ENCODE measurements at places on chromosomes 6 and 20.

DNA sequence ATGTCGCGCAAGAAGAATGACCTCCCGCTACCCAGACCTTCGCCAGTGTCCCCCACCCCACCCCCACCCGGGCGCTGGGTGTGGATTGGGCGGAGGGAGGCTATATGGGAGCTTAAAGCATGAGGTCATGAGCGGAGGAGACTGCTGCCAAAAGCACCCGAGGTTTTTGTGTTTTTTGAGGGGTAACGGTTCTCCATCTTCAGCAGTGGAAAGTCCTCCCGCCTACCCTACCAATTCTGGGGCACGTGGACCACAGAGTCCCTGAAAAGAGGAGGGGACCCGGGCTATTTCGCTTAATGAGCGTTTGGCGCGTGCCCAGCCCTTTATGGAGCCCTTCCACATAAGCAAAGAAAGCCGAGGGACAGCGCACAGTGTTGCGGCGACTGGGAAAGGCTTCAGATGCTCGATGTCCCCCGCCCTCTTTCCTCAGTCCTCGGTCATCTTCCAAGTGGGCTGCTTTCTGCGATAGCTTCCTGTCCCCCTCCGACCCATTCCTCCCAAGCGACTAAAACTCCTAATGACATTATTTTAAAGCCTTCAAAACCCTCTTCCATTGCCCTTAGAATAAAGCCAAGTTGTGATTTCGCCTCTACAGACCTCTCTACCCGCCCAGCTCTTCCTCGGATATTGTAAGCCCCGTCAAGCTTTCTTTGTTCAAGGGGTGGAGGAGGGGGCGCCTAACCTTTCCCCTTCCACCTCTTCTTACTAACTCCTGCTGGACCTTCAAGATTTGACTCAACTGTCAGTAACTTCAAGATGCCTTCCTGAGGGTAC is 2.1 kb upstream of the TRERF1 start:
- no peak for DNase-seq

DNA sequence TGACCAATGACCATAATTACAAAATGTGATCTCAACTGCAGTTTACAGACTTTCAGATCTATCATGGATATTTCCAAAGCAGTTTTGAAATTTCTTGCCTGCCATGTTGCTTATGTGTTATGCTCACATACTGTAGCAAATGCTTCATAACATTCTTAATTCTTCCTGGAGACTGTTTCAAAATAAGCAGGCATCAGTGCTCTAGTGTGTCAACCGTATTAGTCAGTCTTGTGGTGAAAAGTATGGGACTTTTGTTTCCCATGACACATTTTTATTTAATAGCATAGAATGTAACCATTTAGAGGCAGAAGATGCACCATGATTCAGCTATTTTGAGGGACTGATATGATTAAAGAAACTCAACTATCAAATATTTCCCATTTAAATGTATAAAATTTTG is 1.7 kb downstream of the POPDC3 start:
- DNase-seq, result no peak

DNA sequence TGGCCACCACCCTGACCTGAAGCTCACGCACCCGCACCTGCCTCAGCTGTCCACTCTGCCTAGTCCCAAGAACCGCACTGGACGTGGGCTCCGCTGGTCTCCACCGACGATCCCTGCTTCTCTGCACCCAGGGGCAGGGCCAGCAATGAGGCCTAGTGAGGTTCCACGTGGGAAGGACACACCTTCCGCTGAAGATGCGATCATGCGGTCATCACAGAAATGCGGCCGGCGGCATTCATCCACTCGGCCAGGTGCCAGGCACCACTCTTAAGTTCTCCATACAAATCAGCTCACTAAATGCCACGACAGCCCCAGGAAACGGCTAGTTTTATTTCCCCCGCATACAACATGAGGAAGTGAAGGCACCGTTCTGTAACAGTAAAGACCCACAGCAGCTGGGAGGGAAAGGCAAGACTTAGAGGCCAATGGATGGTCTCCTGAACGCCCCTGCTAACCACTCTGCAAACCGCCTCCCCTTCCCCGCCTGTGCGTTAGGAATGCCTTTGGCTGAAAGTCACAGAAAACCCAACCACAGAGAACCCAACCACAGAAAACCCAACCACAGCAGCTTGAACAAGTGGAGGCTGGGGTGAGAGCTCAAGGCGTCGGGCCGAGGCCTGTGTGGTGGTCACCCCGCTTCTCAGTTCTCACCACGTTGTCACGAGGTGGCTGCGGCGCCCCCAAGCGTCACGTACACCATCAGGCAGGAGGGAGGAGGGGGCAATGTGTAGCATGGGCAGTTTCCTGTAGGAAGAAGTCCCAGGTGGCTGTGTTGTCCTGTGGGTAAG is 204.4 kb downstream of the TAF4 start:
- DNase-seq, result no peak

GRCh38 chr6:142207265-142207877 is 60.3 kb downstream of the VTA1 start:
- peak; percentile 8 for DNase-seq

GRCh38 chr6:88238065-88238464 is 71.9 kb upstream of the CNR1 start:
- DNase-seq, result no peak

DNA sequence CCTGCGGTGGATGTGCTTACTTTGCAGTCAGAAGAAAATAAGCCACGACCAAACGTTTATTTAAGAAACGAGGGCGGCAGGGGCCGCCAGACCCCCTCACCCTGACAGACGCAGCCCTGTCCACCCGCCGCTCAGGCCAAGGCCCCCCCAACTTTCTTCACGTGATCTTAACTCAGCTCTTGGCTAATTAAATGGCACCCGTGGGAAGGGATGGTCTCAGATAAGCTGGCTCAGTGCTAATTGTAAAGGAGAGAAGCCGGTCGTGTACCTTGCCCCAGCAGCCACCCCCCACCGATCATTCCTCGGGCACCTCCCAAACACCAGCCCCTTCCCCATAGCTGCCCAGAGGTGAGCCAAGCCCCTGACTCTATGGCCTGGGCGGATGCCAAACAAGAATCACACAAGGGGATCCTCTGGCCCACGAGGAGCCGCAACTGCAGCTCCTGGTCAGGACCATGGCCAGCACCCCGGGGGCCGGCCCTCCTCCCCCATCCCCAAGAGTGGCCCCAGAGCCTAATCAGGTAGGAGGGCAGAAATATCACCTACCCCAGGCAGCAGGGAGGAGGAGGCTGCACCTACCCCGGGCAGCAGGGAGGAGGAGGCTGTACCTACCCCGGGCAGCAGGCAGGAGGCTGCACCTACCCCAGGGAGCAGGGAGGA is 11.2 kb downstream of the KCNQ2 start:
- no peak for DNase-seq

- no peak for DNase-seq
Measured at GRCh38 chr6:42263165-42263728, 45.6 kb upstream of the MRPS10 start.

DNA sequence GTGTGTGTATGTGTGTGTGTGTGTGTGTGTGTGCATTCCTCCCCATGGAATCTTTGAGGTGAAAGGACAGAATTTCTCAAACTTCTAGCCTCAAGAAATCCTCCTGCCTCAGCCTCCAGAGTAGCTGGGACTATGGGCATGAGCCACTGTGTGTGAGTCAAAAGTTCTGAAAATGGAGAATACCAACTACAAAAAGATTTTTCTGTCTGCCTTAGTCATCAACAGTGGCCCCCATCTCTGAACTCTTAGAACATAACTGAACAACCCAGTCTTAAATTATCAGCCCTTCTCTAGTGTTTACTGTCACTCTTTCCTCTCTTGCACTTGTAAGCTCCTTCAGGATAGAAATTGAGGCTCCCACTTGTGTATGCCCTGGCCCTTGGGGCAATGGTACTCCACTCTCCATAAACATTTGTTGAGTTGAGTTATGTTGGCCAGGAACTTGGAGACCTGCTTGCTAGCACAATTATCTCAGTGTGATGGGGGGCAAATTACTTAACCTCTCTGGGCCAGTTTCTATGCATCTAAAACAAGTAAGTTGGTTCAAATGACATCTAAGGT is 35.3 kb upstream of the CLIC5 start:
- no peak for DNase-seq

- DNase-seq, result no peak
Measured at GRCh38 chr6:119174879-119175817, 96.7 kb upstream of the FAM184A start.

DNA sequence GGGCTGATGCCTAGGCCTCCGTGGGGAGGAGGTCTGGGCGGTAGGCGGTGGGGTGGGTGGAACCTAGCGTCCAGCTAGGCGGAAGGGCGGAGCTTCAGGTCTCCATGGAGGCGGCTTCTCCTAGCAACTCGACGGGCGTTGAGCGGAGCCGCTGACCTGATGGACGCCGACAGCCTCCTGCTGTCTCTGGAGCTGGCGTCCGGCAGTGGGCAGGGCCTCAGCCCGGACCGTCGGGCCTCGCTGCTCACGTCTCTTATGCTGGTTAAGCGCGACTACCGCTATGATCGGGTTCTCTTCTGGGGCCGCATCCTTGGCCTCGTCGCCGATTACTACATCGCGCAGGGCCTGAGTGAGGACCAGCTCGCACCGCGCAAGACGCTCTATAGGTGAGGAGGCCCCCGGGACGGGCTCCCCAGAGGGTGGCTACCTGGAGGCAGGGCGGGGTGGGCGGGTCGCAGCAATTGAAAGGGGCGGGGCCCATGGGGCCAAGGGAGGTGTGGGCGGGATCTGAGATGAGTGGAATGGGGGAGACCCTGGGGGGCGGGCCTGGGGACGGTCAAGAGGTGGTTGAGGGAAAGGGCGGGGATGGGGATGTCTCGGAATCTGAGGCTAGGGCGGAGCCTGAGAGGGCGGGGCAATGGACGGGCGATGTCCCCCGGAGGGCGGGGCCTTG is at the start of gene RSPH9:
Gene RSPH9, plus strand, starts transcription at position 97 of the 673 bp plus-strand sequence. Its CDS starts 63 bp downstream, at position 160.
- DNase-seq, result peak; percentile 56

DNA sequence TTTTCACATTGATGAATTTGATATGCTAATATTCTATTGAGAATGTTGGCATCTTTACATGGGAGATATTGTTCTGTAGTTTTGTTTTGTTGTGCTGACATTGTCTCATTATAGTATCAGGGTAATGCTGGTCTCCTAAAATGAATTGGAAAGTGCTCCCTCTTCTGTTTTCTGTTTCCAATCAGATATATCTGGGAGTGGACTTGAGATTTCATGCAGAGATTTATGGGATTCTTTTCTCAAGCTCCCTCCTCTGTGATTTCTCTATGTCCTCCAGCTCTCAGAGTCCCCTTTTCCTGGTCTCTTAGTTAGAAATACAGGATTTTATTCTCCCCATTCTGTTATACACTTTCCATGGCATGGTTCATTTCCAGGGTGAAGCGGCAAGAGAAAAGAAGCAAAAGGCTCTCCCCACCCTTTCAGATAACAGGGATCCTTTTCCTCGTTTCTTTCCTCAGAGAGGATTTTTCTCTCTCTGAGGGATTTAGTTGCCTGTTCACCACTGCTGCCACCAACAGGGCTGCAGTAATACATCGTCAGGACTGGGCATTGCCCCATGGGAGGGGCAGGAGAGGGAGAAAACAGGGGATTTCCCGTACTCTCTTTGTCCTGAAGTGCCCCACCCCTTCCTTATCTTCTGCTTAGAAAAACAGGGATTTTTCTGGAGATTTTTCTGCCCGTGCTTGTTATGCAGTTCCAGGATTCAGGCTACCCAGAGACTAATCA is 59.3 kb upstream of the STMND1 start:
- no peak for DNase-seq

DNA sequence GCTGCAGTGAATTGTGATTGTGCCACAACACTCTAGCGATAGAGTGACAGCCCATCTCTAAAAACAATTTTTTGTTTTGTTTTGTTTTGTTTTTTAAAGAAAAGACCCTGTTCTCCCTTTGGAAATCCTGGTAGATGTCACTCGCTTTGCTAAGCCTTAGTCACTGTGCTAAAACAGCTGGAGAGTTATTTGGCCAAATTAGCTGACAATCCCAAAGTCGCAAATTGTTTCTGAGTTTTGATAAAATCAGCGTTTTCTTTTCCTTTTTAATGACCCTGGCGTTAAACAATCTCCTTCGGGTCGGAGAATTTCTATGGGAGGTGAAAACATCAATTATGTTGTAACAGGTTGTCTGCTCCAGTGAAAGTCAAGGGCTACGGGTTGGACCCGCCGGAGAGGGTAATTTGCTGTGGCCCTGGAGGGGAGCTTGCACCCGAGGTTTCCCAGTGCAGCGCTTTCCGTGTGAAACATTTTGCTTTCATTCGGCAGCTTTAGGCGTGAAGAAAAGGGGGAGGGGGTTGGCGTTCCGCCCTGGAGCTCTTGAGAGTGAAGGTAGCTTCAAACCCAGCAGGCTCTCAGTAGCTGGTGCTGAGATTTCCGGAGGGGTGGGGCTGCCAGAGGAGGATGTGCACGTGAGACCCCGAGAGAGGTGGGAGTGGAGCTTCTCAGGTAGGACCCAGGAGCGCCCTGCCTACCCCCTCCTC is 296.6 kb downstream of the PHACTR1 start:
- no peak for DNase-seq

GRCh38 chr20:37490663-37491350 is 30.2 kb upstream of the NNAT start:
- no peak for DNase-seq

DNA sequence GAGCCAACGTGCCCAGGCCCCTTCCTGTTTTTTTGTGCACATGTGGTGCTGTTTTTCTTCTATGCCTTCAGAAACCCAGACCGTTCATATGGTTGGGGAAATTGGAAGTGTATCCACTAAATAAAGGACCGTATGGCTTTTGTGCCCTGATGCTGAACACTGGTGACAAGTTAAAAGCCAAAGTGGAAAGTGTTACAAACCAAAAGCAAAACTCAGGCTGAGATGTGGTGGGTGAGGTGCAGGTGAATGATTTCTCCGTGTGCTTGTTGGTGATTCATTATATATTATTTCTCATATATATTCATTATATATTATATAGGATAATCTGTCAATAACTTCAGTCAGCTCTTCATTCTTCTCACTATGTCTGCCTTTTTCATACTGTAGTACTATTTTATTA is 148.6 kb downstream of the SOBP start:
- DNase-seq, result no peak

DNA sequence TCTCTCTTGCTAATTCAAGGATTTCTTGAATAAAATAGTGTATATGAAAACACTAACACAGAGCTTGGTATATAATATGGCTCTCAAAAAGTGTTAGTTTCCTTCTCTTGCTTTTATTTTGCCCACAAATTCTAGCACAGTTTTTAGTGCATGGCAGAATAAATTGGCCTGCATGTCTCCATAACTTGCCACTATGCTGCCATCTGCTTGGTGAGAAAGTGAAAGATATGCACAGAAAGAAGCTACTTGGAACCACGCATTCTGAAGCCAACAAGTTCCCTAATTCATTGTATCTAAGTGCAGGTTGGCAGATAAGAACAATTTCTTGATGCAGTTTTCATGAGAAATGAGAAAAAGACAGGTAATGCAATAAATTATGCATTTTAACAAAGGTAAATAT is 101.2 kb downstream of the EPHA7 start:
- DNase-seq, result no peak

DNA sequence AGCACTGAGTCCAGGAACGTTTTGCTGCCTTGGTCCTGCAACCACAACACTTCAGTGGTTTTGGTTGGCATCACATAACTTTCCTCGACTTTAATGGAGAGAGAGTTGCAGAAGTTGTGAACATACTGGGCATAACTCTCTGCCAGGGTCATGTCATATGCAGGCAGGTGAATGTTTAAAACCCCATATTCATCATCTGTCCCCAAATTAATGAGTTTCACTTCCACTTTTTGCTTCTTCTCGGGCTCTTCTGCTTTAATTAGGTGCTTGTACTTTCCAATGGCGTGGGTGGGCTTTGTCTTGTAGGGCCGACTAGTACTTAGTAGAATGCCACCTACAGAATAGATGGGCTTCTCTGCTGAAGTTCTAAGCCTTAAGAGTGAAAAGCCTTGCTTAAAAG is 45.2 kb upstream of the TFAP2A start:
- DNase-seq, result no peak
